ENCODE measurements at places on chromosomes 12 and 14. TPM values are rescaled to one million over a fixed set of nuclear protein-coding genes. Genes with fewer than 3 reads are reported as not detected.

KIF5A gene
- 11.7 TPM for polyA plus RNA-seq

OR6C6 gene
- not detected for polyA plus RNA-seq

FCF1 gene
- 48.1 TPM for polyA plus RNA-seq

MYBPC1 gene
- not detected for polyA plus RNA-seq

SOAT2 gene
- 0.13 TPM for polyA plus RNA-seq

ZFYVE26 gene
- 13.0 TPM for polyA plus RNA-seq

HOXC4 gene
- not detected for polyA plus RNA-seq

MIP gene
- 0.13 TPM for polyA plus RNA-seq

NR1H4 gene
- not detected for polyA plus RNA-seq

TAS2R10 gene
- polyA plus RNA-seq = 0.14 TPM

PPP1R3E gene
- polyA plus RNA-seq = 4.7 TPM

BMP4 gene
- polyA plus RNA-seq = 2.3 TPM

STYK1 gene
- 0.38 TPM for polyA plus RNA-seq

All from H1 (cell line).